ENCODE measurements at places on chromosomes 2 and 18.

DNA sequence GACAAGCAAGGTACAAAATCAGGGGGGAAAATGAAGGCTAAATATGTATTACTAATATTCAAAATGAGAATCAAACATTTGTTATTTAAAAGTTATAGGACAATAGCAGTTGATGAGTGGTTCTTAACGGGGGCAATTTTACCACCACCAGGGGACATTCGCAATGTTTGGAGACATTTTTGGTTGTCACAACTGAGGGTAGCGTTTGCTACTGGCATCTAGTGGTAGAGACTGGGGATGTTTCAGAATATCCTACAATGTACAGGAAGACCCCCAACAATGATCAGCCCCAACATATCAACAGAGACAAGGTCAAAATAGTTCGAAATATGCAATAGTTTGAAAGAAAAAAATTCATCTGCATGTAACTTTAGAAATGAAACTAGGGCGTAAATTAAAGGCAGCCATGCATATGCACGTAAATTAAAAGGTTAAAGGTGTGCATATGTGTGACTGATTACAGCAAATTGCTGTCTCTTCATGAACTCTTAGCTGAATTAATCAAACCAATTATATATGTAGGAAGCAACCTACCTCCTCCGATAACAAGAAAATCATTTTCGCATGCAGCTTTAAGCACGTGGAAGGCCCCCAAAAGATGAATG is 61.2 kb upstream of the CUL3 start:
- DNase-seq: no peak

DNA sequence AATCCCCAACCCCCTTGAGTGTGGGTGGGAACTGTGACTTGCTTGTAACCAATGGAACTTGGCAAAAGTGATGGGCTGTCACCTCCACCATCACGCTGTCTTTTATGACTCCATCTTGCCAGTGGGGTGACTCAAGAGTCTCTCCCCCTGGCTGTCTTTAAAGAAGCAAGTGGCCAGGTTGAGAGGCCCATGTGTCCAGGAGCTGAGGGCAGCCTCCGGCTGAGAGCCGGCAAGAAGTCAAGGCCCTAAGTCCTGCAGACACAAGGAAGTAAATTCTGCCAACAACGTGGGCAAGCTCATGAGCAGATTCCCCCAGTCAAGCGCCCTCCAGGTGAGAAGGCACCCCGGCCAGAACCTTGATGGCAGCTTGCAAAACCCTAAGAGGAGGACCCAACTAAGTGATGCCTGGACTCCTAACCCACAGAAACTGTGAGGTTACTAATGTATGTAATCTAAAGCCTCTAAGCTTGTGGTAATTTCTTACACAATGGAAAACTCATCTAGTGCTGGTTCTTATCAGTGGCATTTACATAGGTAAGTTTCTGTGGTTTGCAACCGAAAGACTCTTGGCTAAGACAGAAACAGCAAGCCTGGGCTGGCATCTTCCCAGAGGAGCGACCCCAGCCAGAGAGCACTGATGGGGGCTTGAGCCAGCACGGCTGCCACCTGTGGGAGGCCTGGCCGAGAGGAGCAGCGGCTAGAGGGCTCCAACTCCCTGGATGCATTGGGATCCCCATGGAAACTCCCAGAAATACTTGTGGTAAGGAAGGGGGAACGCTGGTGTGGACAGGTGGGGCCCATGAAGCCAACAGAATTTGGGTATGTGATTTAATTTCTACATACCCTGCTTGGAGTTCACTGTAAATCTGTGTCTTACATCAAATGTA is 49.3 kb downstream of the CIB4 start:
- no peak for DNase-seq

GRCh38 chr2:37984589-37984988 is 59.5 kb downstream of the RMDN2 start:
- DNase-seq: no peak

DNA sequence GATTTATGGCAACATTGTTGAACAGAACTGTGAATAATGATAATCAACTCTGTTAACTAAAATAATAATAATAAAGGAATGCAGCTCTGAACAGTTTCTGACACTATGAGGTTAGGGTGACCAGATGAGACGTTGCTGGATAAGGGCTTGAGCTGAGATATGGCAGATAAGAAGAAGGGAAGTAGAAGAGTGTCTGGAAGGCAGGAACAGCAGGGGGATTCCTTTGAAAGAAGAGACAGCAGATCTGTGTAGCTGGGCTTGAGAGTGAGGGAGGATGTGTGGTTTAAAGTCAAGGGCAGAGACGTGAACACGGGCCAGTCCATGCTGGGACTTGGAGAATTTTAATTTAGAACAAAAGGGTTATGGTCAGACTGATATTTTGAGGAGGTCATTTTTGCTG is 273.1 kb upstream of the SLC14A2 start:
- DNase-seq: no peak

GRCh38 chr2:71599646-71600236 is 146.4 kb downstream of the DYSF start:
- DNase-seq: no peak

GRCh38 chr18:56995579-56996188 is 151.2 kb upstream of the BOD1L2 start:
- DNase-seq: no peak

DNA sequence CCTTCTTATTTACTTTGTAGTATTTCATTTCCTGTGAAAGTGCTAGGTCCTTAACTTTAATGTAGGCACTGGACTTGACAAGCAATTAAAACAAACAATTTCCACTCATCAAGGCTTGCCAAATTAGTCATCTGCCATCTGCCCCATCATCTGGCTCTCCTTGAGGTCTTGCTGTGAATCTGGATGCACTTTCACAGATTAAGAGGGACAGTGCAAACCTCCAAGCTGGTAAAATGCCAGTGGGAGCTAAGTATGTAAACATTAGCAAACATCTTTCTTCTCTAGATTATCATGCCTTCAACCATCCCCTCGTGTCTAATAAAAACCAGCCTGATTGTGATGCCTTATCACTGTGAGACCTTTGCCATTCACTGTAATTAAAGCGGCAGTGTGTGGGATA is 402.9 kb downstream of the ERBB4 start:
- DNase-seq: no peak

DNA sequence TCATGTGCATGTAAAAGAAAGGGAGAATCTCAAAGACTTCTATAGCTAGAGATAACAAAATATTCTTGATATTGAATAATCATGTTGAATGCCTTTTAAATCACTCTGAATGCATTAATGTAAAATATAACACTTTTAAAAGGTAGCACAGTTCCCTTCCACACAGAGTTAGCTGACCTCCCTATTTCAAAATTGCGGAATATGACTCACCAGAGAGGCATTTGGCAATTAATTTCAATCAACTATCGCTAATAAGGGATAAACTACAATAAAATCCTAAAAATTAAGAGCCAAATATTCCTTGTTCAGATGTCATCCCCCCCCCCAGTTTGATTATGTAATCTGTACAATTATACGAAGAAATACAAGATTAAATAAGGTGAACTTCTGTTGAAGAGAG is 29.3 kb downstream of the ZC3H15 start:
- no peak for DNase-seq

- no peak for DNase-seq
These were observed 5.0 kb downstream of the ST8SIA5 start for GRCh38 chr18:46751882-46752281.

DNA sequence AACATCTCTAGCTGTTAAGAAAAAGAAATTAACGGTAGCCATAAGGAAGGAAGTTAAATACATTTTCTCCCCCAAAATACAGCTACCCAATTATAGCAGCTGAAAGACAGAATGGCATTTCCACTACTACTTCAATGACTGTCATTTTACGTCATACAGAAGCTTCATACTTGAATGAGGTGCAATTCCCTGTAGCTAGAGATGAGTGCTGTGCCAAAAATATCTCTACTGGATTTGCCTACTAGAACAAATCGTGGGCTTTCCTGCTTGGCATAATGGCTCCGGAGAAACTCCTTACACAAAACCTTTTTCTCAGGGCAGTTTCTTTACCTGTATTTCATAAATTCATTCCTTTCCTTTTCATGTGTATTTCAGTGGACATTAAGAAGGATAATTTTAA is 36.3 kb upstream of the NRXN1 start:
- DNase-seq: no peak

DNA sequence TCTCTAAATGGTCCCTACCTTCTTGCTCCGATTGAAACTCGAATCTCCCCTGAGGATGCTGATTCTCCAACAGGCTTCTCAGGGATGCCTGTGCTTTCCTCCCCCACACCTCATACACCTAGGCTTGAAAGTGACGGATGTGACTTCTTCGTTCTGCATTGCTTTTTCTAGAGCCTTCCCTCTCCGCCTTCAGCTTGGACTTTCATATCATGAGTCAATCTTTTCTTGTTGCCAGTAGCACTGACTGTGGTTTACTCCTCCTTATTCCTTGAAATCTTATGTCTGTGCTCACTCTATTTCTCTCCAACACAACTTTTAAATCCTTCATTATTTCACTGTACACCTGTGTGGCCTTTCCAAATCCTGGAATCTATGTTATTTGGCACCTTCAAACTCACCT is 451.4 kb downstream of the TMX3 start:
- DNase-seq: no peak

Data from stimulated activated CD4-positive, alpha-beta T cell treated with anti-CD3 and anti-CD28 coated beads, Interleukin-15, amount 100 ng/mL, for 48 hours (primary cell).